ELR (cell line): ENCODE measurements at places on chromosomes 2 and 18.
A peak's percentile ranks its signal among the peaks of the same experiment; 100 is the strongest.

DNA sequence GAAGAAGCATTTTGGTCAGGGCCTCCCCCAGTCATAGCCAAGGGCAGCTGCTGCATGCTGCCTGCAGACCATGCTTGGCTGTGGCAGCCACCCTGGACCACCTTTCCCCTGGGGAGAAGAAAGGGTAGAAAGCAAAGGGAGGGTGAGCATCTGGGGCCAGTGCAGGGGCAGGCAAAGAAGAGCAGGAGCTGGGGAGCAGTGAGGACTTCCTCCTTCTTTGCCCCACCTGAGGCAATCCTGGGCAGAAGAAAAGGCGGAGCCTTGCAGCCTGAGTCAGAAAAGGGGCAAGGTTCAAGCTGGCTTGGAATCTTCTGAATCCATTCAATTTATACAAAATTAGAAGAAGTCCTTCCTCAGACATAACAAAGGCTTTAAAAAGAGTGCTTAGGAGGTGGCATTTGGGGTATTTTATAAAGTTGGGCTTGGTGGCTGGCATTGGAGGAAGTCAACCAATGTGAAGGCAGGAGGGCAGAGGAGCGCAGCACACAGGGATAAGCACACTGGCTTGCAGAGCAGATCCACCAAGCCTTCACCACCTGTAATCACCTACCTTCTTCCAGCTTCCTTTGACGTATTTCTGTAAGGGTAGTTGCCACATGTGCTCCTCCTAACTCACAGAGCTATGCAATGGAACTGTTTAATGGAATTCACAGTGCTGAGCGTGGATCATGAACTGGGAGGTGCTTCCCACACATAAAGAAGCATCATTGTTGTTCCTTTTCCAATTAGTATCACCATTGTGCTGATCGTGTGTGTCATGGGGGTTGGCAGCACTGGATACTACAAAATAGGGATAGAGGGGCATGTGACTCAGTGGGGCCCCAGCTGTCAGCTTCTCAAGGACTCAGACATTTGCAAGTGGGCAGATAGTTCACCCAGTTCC is 154.4 kb upstream of the EPAS1 start:
- no peak for DNase-seq

DNA sequence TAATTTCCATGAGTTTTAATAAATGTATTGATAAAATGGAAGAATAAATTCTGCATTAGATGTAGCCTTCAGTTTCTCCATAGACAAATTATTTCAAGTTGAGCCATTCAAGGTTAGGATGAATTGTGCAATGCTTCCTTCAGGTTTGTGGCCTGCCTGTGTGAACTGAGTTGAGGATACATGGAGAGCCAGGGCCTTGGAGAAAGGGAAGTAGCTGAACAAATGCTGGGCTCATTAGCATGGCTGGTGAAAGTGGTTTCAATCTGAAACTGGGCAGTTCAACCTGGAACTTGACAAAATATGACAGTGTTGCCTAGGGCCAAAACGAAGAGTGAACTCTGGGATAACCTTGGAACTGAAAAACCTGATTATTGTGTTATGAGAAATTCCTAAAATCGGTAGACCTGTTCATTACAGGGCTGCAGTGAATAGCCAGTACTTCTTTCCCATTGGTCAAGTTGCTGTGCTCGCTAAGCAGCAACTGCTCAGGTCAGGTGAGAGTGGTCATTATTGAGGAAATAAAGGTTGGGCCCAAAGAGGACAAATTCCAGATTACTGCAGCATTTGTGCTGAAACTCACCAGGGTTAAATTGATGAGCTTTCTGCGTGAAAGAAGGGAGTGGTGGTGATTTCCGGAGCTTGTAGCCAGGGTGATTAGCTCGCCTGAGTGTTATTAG is 12.7 kb downstream of the INPP1 start:
- DNase-seq: no peak

DNA sequence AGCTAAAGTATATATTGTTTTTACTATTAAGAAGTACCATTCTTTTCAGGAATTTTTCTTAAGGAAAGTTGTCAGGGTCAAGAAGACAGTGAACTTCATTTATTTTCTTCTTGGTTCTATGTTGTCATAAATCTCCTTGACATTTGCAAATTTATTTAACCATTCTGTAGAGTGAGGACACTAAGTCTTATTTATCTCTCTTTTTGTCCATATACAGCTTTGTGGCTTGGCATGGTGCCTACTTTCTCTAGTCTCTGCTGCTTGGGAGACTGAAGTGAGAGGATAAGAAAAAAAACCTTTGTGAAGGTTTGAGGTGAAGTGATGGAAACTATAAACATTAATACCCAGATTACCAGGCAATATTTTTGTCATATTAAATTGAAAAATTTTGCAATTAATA is 1389.4 kb downstream of the SUCLG1 start:
- peak; percentile 21 for DNase-seq

GRCh38 chr2:66915237-66915636 is 480.3 kb downstream of the MEIS1 start:
- DNase-seq: no peak

- peak; percentile 58 for DNase-seq
Measured at GRCh38 chr2:225282858-225283710, 116.4 kb upstream of the NYAP2 start.

- DNase-seq: no peak
Measured at GRCh38 chr18:62531931-62532330, 9.1 kb downstream of the ZCCHC2 start.

DNA sequence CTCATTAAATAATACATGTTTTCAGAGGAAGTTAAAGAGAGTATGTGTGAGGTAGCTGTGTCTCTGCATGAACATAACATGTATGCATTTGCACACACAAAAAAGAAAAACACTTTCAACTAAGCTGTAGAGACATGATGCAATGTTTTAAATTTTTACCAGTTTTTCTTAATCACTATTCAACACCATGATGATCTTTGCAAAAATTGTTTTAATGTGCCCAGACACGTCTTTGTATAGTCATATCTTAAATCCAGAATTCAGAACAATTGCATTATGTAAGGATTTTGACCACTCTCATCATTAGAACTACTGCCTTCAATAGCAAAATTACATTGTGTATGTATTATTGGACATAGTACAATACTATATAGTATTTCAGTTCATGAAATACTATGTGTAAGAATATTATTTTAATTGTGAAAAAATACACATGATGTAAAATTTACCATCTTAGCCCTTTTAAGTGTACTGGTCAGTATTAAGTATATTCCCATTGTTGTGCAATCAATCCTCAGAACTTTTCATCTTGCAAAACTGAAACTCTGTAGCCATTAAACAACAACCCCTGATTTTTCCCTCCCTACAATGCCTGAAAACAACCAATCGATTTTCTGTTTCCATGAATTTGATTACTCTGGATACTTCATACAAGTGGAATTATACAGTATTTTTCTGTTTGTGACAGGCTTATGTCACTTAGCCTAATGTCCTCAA is 104.5 kb upstream of the ACVR2A start:
- DNase-seq: no peak

- no peak for DNase-seq
Measured at GRCh38 chr2:70854411-70854810, 18.8 kb upstream of the CD207 start.

DNA sequence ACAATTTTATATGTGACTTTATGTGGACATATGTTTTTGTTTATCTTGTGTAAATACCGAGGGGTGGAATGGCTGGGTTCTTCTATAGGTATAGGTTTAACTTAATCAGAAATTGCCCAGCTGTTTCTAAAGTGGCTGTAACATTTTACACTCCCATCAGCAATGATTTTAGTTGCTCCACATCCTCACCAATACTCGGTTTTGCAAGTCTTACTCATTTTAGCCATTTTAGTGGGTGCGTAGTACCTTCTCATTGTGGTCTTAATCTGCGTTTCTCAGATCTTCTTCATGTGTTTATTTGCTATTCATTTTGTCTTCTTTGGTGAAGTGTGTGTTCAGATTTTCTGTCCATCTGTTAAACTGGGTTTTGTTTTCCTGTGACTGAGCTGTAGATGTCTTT is 95.4 kb upstream of the BCL2L11 start:
- no peak for DNase-seq

DNA sequence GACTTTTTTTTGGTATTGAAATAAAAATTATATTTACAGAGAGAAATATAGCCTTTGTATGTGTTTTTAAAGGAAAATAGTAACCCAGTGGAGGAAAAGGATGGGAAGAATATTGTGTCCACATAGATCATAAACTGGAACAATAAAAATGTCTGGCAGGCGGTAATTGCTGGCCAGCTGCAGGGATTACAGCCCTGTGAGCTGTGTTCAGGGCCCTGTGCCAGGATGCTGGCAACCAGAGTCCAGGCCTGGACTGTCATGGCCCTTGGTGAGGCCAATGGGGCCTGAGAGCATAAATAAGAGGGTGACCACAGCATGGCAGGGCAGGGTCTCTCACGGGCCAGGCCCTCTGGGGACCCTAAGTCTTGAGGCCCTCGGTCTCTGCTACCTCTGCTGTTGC is 171.2 kb downstream of the ACOXL start:
- DNase-seq: no peak

DNA sequence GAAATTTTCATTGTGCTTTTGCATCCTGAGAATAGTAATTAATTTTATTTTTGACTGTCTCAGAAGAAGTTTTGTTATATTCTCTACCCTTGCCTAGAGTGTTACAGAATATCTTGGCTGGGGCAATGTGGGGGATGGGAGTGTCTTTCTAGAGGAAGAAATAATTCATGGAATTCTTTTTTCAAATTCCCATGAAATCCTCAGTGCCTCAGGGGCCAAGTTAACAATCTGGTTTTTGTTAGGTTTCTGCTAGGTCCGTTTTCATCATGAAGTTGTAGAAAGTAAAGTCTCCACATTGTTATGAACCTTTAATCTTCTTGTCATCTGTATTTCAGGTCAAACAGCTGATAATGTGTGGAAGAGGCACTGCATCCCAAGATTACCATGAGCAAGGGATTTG is 145.6 kb upstream of the GYPC start:
- no peak for DNase-seq

GRCh38 chr2:12514631-12515437 is 201.9 kb upstream of the TRIB2 start:
- DNase-seq: no peak

DNA sequence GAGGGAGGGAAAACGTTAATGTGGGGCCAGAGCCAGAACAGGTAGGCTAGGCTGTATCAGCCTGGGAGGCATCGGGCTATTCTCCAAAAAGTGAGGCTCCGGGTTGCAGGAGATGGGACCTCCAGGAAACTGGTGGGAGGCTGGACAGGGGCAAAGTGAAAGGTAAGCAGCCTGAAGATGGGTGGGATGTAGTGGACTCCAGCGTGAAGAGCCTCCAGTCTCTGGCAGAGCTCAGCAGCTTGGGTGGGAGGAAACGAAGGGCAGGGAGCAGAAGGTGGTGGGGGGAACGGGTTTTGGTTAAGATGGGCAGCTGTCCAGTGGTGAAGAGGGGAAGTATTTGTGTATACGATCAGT is 3.1 kb upstream of the EMX1 start:
- DNase-seq: no peak

GRCh38 chr2:209425471-209426071 is 1.7 kb downstream of the MAP2 start:
- peak; percentile 59 for DNase-seq

DNA sequence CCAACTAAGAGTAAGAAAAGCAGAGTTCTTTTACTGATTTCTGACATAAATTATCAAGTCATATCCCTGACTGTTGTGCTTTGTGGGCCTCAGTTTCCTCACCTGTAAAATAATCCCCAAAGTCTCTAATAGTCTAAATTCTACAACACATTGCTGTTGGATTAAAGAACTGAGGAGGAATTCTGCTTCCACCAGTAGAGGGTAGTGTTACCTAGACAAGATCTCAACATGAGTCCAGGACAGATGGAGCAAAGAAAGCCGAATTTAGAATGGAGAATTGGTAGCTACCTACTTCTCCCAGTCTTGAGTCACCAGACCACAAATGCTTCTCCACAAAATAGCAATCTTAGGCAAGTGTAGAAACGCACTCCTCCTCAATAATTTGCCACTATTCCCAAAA is 462.5 kb upstream of the FSHR start:
- DNase-seq: peak; percentile 7

- DNase-seq: no peak
Measured at GRCh38 chr2:23588508-23589201, 203.7 kb downstream of the KLHL29 start.

DNA sequence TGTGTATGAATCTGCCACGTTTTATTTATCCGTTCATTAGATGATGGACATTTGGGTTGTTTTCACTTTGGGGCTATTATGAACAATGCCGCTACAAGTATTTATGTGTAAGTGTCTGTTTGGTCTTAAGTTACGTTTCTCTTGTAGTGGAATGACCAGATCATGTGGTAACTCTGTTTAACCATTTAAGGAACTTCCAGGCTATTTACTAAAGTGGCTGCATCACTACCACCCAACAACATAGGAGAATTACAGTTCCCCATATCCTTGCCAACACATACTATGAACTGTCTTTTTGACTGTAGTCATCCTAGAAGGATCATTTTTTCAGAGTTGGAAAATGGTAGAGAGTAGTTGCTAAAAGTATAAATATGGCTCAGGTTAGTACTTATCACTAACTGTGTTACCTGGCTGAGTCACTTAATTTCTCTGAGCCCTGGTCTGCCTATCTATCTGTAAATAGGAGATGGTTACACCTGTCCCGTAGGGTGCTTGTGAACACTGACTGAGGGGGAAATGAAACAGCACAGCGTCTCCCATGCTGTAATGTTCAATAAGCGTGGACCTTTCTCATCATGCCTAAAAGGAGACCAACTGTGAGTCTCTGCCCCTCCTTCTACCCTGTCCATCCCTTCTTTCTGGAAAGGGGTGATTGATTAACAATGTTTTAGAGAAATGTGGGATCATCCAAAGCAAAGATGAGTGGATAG is 103.1 kb downstream of the SH3RF3 start:
- DNase-seq: no peak

GRCh38 chr2:45700407-45701013 is 49.0 kb downstream of the PRKCE start:
- no peak for DNase-seq

DNA sequence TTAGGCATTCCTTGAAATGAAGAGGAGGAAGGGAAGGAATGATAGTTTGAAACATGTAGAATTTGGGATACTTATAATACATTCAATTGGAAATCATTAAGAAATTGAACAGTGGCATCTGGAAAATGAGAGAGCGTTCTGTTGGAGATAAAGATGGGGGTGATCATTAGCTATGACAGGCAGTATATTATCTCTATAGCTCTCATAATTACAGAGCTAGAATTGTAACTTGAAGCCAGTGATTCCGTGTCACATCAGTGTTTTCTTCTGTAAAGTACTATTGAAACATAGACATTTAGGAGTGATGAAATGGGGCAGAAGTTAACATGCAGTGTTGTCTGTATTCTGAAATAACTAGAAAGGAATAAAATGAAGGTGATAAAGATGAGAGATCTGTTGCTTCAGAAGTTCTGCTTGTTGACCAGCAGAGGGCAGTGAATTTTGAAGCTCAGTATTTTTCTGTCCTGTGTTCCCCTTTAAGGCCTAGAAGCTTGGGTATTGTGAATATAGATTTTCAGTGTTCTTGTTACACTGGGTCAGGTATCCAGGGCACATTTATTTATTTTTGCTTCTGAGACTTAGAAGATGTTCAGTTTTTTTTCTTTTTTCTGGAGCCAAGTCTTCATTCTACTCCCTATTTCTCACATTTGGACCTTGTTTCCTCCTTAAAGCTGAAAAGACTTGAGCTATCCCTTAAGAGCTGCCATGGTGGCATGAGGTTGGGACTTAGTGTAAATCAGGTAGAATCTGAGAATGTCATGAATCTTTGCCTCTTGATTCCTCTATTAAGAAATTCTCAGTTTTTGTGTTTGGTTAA is 157.4 kb downstream of the TAF4B start:
- peak; percentile 70 for DNase-seq

GRCh38 chr2:28661589-28662001 is 90.0 kb upstream of the PPP1CB start:
- peak; percentile 64 for DNase-seq

- DNase-seq: peak; percentile 11
Measured at GRCh38 chr2:14677039-14677438, 44.5 kb downstream of the LRATD1 start.

GRCh38 chr2:153808679-153809078 is 63.0 kb upstream of the GALNT13 start:
- DNase-seq: no peak
